Spleen (tissue), 13 donors: ENCODE measurements at places on chromosomes 7 and 10. TPM values are rescaled to one million over a fixed set of nuclear protein-coding genes. Genes with fewer than 3 reads are reported as not detected.

Gene COBL
- 0.09 TPM for polyA plus RNA-seq

Gene PRSS37
- polyA plus RNA-seq: not detected

DNA sequence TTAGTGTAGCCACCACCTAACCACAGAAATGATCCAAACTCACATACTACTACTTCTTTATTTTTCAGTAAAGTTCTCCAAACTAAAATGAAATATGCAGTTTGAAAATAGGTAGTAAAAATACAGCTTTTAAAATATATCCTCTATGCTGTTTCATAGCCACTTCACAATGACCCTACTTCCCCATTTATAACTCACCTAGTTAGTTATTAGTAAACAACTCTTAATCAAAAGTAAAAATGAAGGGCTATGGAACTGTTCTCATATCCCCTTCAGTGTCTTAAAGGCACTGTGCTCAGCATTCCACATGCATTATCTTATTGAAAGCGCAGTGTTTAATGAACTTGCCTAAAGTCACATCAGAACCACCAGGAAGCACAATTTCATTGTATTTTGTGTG, 43.5 kb downstream of the KMT2C start:
- DNase-seq: no peak

GRCh38 chr7:111783854-111784253, 221.6 kb upstream of the IMMP2L start:
- DNase-seq: no peak
